Foreskin fibroblast (primary cell): ENCODE measurements at places on chromosomes 2 and 18.

DNA sequence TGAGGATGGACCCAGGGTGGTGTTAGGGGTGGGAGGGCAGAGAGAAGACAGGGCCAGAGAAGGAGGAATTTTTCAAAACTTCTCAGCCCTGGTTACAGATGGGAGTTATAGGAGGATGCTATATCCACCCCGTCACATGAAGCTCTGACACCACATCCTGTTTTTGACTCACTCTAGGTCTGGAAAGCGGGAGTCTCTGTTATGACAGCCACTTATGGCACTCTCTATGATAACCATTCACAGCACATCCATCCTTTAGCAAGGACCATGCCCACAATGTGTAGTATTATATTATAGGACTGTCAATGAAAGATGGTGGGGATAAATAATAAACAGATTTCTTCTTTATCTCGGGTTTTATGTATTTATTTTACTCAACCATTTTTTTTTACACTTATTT, 461.2 kb downstream of the CDH2 start:
- no peak for DNase-seq

- DNase-seq, result peak; percentile 21
These were observed 710 bp downstream of the SEC11C start for GRCh38 chr18:59140302-59140885.

GRCh38 chr18:995629-996028, 91.0 kb downstream of the ADCYAP1 start:
- no peak for DNase-seq

DNA sequence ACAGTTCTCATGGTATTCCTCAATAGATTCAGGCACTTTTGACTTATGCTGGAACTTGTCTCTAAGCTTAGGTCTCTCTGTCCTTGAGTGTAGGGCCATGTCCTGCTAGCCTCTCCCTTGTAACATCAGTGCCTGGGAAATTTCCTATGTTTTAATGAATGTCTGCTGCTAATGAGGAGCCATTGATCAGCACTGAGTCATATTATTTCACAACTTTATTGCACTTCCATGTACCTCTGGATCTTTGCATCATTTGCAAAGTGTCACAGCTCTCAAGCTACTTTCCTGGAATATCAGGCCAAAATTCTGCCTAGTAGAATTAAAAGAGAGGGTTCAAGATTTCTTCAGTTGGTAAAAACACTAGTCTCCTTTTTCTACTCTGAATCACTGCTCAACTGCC, 102.5 kb downstream of the GAREM1 start:
- peak; percentile 42 for DNase-seq

DNA sequence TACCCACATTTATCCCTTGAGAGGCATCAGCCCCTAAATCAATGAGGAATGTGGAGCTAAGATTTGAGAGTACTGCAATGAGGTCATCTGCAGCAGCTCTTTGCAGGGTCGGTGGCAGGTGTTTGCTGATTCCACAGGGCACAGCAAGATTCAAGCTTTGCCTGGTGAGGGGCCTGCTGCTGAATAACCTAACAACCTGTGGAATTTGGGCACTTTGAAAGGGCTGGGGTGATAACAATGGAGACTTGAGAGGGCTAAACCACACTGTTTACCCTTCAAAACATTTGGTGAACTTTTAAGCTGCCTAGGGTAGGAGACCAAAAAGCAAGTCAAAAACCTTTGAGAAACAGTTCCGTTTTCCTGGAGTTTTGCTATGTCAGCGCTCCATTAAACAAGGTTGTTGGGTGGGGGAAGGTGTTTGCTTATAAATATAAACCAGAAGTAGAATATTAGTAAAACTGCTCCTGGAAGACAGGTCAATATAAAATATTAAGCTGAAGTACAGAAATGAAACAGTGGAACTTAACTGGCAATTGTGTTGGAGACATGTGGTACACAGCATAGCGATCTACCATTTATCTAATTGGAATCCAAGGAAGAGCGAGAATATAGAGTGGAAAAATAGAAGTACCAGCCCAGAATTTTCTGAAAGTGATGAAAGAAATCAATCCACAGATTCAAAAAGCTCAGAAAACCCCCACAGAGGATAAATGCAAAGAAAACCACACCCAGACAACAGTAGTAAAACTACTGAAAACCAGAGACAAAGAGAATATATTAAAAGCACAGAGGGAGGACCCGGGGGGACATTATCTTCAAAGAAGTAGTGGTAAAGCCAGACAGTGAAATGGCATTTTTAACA, 15.7 kb downstream of the COPS8 start:
- DNase-seq, result no peak

GRCh38 chr2:226971084-226971483, 135.2 kb downstream of the RHBDD1 start:
- DNase-seq, result peak; percentile 27

DNA sequence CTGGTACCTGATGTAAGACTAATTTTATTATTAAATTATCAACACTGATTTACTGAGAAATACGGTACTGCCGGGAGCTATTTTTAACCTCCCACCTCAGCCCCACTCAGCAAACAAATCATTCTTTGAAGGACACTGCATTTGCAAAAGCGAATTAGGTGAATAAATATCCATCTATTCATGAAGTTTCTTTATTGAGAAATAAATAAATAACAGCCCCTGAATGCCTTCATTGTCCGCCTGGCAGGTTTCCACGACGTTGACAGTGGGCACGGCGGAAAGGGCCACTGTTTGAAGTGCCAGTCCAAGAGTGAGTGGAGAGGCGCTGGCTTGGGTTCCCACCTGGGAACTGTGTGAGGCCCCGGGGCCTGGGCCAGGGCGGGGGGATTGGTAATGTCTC, 15.7 kb downstream of the C1QL2 start:
- no peak for DNase-seq

DNA sequence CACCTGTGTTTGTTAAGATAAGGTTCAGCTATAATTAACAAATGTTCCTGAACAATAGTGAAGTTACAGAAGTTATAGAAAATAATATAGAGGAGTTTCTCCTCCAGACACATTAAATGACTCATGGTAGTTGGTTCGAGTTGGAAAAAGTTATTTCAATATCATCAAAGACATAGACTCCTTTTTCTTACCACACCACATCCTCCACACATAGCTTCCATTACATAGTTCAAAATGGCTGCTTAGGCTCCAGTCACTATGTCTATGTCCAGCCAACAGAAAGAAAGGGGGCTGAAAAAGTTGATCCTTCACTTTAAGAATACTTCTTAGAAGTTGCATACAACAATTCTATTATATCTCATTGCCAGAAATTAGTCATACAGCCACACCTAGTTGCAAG, 50.7 kb downstream of the DYNAP start:
- DNase-seq, result no peak

DNA sequence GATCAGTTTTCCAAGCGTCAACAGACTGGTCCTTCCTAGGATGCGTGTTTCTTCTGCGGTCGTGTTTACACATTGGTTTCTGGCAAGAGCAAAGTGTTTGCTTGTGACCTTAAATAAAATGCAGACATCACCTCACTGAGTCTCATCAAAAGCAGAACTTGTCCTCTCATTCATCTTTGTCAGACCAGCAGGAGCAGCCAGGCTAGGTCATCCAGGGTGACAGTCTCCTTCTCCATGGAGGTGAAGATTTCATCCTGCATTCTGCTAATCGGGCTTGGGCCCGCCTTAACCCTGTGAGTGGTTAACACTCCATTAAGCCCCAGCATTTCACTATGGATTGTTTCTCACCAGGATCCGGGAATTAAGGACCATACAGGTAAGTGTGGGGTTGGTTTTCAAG, 64.2 kb upstream of the PID1 start:
- no peak for DNase-seq
